Activated naive CD8-positive, alpha-beta T cell treated with anti-CD3 and anti-CD28 coated beads for 36 hours (primary cell): ENCODE measurements at places on chromosomes 4 and X. TPM values are rescaled to one million over a fixed set of nuclear protein-coding genes. Genes with fewer than 3 reads are reported as not detected.

GRCh38 chr4:176406736-176407135 lies 87.0 kb downstream of the SPCS3 start:
- DNase-seq, result no peak

The GPM6B gene
- not detected for total RNA-seq

DNA sequence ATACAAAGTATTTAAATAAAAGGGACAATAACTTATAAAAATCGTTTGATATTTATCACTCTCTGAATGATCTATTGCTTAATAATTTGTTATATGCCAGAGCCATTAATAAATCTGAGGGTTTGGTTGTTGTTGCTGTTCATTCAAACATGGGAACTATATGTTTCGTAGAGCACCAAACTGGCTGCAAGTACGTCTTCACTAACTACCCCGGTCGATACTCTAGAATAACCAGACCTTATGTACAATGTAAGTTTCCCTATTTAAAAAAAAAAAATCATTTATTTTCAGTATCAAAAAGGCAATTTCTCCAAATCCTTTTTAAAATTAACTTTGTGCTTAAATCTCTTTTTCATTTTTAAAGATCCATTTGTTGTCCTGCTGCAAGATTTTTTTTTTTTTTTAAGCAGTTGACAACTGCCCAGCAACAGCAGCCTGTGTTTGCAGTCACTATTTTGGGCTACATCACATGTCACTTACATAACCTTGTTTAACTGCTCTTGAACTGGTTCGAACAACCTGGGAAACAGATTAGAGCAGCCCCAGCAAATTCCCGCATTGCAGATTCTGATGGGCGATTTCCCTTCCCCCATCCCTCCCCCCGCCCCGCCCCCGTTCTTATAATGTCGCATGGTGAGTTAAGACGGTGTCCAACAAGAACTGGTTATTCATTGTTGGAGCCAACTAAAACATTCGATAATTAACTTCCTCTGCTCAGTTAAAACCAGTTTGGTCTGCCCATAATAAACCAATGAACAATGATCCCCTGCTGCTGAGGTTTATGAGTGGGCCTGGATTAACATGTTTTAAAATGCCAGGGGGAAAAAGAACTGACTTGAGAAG lies 238.9 kb downstream of the NR3C2 start:
- DNase-seq, result no peak

DNA sequence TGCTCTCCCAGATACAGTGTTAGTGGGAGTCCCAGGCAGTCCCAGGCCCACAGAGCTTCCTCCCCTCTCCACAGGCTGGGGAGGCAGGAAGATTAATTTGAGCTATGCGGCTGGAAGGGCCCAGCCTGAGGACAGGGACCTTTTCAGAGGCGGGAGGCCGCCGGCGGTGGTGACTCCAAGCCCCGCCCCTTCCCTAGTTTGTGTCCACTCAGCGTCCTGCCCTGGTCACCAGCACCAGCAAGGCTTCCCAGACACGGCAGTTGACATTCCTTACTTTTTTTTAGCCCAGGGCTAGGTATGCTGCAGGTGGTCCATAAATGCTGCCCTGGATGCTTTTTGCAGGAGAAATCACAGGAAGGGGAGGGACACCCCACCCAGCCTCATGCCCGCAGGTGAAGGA lies 67.7 kb upstream of the LRPAP1 start:
- no peak for DNase-seq

GRCh38 chr4:158817562-158818296 lies 48.9 kb downstream of the FNIP2 start:
- DNase-seq, result no peak
